ENCODE measurements at places on chromosomes 3 and 15.

DNA sequence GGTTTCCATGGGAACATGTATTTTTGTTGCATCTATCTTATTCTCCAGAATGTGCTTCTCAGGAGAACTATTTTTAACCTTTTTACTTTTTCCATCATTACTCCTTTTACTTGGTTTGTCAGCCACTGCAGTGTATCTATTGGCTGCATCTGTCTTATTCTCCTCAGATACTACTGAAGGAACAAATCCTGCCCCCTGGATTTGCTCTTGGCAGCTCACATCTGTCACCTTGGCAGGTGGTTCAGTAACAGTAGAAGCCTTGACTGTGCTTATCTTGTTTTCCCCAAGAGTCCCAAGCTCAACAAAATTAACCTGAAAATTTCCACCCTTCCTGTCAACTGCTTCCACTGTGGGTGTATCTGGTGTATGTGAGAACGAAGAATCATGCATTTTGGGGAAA is 106.0 kb downstream of the MAP4 start:
- DNase-seq = no peak

- no peak for DNase-seq
These were observed 49.1 kb upstream of the RAB6B start for GRCh38 chr3:133944641-133945380.

- DNase-seq = no peak
These were observed 141.7 kb downstream of the SRGAP3 start for GRCh38 chr3:9107738-9108137.

DNA sequence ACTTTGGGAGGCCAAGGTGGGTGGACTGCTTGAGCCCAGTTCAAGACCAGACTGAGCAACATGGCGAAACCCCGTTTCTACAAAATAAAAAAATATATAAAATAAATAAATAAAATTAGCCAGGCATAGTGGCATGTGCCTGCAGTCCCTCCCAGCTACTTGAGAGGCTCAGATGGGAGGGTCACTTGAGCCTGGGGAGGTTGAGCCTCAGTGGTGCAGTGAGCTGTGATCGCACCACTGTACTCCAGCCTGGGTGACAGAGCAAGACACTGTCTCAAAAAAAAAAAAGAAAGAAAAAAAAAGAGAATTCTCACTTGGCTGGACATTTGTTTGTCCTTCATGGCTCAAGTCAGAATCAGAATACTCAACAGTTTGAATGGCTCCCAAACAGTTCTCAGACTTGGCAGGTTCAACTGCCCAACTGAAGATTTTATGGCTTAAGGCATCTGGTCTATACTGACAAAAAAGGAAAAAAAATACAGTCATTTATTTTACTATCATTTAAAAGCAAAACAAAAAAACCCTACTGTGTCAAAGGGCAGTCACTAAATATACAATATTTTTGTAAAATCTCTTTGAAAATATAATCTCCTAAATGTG is 106.6 kb downstream of the FBXL22 start:
- DNase-seq = no peak

GRCh38 chr3:151766454-151766853 is 32.7 kb downstream of the AADACL2 start:
- no peak for DNase-seq

- DNase-seq = no peak
These were observed 397.0 kb downstream of the EPHA3 start for GRCh38 chr3:89504432-89504831.

DNA sequence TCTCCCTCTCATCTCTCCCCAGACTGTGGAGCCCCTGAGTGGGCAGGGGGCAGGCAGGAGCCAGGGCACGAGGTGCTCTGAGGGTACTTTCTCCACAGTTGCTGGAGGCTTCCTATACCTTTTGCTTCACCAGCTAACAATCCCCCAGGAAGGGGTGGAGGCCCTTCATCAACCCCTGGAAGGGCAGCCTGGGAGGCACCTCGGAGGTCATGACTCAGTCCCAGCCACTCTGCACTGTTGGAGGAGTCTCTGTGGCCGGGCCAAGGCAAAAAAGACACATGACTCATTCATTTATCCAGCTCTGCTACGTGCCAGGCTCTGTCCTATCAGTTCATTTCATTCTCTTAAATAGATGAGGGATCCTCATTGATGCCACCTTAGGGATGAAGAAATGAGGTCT is 15.6 kb upstream of the KY start:
- DNase-seq = no peak

DNA sequence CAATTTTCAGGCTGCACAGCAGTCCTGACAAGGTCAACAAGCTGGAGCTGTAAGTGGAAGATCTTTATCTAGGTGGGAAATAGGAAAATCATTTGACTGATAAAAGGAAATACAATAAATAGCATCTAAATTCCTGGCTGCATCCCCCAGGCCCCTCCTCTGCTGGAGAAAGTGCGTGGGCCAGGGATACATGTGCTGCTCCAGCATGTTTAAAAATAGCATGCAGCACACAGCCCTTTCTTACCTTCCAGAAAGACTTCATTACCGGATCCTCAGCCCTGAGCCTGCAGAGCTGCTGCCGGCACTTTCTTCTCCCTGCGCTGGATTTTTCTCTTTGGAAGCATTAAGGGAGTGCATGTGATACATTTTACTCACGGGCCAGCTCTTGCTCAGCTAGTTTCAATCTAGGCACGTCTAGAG is 77.3 kb downstream of the HMG20A start:
- no peak for DNase-seq
